H7 (cell line): ENCODE measurements at places on chromosomes 3 and 15.
A peak's percentile ranks its signal among the peaks of the same experiment; 100 is the strongest.

- no peak for DNase-seq
Measured at GRCh38 chr3:25259871-25260270, 168.2 kb upstream of the RARB start.

- DNase-seq, result no peak
Measured at GRCh38 chr15:84684092-84684491, 26.1 kb upstream of the NMB start.

- no peak for DNase-seq
Measured at GRCh38 chr3:15899388-15899787, 101.6 kb upstream of the ANKRD28 start.

DNA sequence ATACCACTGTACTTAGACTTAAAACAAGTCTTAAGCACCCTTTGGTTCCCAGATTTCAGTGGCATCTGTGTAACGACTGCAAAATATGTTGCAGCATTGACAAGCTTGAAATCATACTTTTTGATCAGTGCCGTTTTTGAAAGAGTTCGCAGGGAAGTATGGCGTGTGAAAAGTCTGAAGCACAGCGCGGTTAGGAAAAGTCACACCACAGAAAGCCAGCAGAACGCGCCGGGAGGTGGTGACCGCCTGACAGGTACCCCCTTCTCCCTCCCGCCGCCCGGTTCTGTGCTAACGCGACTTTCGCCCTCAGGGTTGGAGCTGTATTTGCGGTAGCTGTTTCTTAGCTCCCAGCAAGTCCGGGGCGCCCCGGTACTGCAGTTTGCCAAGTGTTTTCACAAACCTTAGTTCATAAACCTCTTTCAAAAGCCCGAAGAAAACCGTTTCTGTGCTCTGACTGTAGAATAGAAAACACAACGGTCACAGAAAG lies 481 bp upstream of the CRYBG3 start:
- DNase-seq, result peak; percentile 40

DNA sequence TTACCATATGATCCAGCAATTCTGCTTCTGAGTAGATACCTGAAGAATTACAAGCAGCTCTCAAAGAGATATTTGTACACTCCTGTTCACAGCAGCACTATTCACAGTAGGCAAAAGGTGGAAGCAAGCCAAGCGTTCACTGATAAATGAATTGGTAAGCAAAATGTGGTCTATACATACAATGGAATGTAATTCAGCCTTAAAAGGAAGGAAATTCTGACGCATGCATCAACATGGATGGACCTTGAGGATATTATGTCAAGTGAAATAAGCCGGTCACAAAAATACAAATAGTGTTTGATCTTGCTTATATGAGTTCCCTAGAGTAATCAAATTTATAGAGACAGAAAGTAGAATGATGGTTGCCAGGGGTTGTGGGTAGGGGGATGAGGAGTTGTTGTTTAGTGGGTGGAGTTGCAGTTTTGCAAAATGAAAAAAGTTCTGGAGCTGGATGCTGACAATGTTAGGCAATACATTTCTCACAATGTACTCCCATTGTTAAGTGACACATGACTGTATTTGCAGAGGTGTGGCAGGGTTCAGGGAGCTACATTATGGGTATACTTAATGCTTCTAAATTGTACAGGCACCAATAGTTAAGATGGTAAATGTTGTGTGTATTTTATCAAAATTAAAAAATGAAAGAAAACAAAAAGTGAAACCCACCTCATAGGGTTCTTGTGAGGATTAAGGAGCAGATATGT lies 26.7 kb downstream of the SLC6A1 start:
- DNase-seq, result no peak

DNA sequence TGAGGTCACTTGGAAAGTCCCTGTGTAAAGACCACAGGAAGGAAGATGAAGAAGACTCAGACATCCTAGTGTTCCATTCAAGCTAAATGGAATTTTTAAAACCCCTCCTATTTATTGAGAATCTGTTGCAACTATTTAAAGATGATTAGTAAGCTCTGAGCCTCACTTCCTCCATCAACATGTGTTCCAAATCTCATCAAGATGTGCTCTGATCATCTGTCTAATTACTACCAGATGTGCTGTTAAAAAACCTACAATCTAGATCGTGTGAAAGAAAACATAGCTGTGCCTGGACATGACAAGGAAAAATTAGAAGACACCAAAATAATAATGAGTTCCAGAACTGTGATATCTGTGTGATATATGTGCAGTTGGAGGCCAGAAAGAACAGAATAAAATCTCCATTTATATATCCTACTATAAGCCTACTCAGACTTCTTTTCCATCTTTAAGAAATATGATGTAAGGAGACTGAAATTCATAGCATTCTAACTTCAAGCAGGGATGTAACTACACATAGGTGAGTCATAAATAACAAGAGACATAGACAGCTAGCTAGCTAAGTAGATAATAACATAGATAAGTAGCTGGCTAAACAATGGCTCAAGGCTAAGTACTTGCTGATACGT lies 7.8 kb downstream of the XPC start:
- DNase-seq, result no peak

DNA sequence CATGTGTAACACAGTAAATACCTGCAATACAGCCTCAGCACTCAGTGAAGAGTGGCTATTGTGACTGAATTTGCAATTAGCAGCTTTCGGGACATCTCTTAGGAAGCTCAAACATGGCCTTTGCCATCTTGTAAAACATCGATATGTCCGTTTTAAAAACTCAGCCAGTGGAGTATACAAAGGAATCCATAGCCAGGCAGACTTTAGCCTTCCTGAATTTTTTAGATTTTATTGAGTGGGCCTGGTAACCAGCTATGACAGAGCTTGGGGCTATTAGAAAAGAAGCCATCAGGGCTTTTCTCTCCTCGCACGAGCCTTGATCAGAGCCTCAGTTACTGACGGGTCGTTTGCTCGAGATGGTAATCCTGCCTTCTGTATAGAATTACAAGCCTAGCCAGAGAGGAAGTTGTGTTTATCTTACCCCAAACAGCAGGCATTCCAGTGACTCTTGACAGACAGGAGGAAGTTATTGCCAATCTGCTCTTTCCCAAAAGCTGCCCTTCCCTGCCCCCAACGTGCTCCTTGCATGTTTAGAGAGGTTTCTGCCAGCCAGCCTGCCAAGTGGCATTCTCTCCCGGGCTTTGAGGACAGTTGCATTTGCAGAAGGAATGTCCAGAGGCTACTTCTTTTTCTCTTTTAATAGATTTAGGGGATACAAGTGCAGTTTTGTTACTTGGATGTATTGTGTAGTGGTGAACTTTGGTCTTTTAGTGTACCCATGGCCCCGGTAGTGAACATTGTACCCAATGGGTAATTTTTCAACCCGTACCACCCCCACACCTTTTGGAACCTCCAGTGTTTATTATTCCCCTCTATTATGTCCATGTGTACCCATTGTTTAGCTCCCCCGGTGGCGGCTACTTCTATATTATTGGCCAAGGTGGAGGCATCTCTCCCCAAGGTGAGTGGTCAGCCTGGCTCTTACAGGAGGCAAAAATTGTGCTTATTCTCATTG lies 40.6 kb downstream of the ITPR1 start:
- DNase-seq, result peak; percentile 12

- no peak for DNase-seq
Measured at GRCh38 chr15:75167588-75168350, 33.9 kb upstream of the C15orf39 start.

DNA sequence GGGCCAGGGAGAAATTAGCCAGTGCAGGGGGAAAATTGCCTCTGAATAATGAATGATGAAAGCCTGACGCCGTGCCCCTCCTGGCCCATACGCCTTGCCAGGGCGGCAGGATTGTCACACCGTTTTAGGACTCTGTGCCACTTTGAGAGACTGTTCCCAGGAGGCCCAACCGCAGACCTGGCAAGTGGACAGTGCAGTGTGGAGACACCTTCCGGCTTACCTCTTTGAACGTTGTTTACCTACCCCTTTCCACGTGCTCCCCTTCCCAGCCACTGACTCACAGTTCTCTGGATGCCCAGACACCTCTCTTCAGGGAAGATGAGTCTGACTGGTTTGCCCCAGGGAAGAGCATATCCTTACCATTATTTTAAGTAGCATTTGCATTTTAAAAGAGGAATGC lies 84.0 kb upstream of the PXYLP1 start:
- DNase-seq, result no peak

DNA sequence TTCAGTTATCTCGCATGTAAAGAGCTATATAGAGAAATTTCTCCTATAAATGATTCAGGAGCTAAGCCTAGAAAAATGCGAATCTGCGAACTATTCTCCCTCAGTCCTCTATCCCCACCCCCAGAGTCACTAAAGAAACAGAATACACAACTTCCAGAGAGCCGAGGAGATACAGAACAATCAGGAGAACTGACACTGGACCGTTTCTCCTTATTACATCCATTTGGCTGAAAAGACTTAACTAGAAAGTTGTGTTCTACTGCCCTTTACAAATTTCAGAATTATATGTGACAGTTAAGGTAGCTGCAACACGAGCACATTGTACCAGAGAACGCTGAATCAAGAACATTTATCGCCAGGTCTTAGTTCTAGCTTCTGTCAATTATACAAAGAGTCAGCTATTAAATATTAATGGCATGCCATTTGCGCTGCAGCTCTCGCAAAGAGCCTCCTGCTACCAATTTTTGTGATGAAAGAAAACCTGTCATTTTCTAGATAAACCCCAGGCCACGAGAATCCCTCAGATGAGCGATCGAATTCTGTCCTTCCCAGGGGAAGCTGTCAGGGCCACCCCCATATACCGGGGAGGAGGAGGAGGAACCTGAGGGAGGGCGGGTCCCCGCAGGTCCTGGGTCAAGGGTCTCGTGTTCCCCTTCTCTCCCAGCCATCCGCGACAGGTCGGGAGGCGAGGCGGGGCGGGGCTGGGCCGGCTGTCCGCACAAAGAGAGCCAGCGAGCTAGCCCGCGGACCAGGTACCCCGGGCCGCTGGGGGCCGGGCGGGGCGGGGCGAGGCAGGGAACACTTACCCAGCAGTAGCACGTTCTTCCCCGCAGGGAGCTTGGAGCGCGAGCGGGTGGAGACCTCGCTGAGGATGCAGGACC lies 878 bp downstream of the DYNC1LI1 start:
- DNase-seq, result peak; percentile 89

DNA sequence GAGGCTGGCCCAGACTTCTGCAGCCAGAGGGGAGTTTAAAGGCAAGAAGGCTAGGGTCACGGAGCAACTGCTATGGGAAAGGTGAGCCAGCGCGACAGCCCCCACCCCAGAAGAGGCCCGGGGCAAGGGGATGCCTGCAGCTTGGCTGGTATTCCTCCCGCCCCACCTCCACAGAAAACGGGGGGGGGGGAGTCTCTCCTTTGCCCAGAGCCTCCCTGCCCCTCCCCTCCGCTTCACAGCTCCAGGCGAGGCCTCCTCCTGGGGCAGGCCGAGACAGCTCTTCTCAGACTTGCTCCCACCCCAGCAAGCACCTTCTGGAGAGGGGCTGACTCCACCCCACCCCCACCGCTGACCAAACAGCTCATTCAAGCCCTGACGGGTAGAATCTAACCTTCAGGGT lies 13.4 kb downstream of the ANP32A start:
- DNase-seq, result peak; percentile 65

- DNase-seq, result no peak
Measured at GRCh38 chr15:64693134-64693533, 82.3 kb downstream of the RBPMS2 start.

- DNase-seq, result no peak
Measured at GRCh38 chr3:189941125-189941524, 179.6 kb downstream of the P3H2 start.

DNA sequence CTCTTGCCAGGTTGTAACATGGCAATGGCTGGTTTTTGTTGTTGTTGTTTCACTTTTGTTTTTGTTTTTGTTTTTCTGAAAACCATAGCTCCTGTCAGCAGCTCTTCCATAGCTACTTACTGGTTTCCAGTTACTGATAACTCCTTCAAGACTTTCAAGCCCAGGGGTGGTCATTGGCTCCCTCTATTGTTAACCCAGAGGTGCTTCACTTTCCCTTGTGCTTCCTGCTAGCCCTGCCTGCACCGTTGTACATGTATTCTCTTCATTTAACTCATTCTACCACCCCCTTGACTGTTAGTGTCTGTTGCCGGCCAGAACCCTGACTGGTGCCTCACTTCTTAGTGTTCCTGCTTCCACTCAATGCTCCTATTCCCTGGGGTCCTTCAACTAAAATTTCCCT lies 4.2 kb upstream of the TRAT1 start:
- DNase-seq, result peak; percentile 26

- no peak for DNase-seq
Measured at GRCh38 chr3:185042312-185043050, 110.4 kb downstream of the C3orf70 start.

DNA sequence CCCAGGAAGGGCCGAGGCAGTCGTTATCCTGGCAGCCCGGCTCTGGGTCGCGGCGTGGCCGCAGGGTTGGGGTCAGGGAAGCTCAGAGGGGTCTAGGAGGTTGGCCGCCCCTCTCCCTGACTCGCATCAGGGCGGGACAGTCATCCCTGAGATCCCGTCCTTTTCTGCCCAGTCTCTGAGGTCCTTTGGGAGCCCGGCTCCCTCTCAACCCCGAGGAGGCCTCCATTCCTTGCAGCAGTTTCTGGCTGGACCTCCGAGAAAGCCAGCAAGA lies 495 bp downstream of the HYAL2 start:
- no peak for DNase-seq

DNA sequence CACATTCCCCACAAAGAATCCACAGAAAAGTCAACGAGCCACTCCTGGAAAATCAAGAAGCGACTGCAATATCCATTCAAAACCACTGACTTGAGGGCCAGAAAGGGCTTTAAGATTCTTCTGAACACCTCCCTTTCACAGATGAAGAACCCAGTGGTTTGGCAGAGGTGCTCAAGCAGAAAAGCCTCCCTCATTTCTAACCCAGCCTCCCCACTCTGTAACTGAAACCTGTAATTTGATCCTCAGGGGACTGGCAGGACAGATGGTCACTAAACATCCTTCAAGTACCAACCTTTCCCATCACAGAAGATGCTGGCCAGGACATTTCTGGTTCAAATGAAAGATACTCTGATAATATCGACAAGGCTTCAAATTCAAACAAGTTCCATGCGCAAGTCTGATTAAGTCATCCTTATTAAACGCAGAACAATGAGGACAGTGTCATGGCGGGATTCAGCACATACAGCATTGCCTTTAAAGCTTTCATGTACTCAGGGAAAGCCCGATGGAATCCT lies 5.5 kb downstream of the SEMA5B start:
- peak; percentile 51 for DNase-seq

GRCh38 chr15:29826908-29827820 lies 4.9 kb upstream of the TJP1 start:
- DNase-seq, result no peak

DNA sequence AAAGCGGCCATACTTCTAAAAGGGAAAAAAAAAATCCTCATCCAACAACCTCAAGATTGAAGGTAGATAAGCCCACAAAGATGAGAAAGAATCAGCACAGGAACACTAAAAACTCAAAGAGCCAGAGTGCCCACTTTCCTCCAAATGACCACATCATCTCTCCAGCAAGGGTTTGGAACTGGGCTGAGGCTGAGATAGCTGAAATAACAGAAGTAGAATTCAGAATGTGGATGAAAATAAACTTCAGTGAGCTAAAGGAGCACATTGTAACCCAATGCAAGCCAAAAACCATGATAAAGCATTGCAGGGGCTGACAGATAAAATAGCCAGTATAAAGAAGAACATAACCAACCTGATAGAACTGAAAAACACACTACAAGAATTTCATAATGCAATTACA lies 158.7 kb upstream of the UBE2E2 start:
- no peak for DNase-seq
